Testis (tissue), 5 donors: ENCODE measurements at places on chromosomes 2 and 18.

DNA sequence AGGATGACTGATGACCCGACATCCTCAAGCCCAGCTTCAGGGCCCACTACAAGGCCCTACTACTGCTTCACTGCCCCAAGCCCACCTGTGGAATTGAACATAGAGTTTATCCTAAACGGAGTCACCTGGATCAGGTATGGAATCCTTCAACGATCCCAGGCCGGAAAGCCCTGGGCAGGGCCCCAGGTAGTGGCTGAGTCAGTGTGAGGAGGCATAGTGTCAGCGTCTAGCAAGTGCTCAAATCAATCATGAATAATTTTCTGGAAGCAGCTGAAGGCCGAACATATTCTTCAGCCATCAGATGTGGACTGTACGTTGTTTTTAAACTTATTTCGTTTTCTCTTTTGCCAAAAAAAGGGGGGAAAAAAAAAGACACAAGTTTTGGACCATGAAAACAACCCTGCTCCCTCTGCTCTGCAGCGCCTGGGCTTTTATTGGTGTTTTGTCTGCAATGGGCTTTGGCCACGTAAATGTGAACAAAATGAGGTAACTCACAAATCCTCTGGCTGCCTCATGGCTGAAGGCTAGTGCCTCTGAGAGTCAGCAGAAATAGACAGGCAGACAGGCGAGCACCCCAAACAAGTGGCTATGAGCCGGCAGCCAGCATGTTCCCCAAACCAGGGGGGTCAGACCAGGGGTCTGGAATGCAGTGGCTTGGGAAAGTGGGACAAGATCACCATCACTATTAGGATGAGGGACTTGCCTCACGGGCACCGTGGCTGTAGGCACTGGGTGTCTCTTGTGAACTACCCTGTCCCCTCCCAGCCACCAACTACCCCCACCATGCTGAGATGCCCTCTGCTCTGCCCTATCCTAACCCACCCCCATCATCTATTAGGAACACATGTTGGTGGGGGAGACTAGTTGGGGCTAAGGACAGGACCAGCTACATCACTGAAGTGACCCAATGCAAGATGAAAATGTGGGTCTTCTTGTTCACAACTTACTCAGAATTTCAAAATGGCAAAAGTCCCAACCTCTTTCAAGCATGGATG is 51.4 kb downstream of the TTC32 start:
- DNase-seq, result no peak

- no peak for DNase-seq
Observed at GRCh38 chr18:44651478-44651877, 29.2 kb upstream of the SETBP1 start.

- DNase-seq, result no peak
Observed at GRCh38 chr2:42435628-42436027, 58.2 kb downstream of the KCNG3 start.

DNA sequence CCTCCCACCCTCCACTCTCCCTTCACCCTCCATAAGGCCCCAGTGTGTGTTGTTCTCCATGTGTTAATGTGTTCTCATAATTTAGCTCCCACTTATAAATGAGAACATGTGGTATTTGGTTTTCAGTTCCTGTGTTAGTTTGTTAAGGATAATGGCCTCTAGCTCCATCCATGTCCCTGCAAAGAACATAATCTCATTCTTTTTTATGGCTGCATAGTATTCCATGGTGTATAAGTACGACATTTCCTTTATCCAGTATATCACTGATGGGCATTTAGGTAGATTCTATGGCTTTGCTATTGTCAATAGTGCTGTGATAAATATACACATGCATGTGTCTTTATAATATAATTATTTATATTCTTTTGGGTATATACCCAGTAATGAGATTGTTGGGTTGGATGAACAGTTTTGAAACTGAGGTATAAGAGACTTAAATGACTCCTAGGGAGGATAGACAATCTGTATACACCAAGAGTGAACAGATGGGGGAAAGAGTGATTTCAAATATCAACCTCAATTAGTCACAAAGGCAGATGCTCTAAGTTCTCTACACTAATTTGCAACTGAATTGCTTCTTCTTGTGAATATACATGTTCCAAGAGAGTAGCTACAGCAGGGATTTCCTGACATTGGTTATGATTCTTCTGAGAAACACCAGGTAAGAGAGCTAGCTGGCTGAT is 23.7 kb downstream of the CWC22 start:
- no peak for DNase-seq

DNA sequence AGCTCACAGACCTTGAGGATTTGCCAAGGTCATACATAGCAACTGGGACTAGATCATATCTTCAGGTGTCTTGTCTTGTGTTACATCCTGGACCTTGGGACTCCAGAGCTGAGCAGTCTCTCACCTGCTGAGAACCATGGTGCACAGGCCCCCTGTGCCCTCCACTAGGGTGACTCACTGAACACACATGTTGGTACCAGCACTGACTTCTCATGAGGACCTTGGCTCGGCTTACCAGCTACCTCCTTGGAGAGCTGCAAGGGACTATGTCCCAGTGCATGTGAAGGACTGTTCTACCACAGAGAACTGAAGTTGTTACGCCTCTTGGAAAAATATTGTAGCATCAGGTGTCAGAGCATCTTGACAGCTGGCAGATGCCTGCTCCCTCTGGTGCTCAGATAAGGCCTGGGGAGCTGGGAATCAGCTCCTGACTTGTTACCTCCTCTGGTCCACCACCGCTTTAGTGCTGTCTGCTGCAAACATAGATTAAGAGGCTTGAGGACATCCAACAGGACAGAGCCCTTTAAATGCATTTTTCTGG is 72.1 kb downstream of the WDSUB1 start:
- DNase-seq, result no peak

DNA sequence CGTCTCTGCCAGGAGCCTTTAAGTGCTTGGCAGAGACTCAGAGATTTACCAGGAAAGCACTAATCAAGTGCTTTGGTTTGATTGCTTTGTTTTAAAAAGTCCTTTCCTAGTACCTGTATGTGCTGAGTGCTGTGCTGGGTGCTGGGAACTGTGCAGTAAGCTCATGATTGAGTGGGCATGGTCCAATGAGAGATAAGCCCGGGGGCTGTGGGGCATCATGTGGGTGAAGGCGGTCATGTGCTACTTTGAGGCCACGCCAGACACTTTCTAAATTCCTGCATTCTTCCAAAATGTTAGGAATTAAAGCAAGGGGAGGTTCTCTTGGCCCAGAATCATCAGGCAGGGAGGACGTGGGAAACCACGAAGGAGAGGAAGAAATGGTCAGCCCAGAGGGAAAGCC is 109.0 kb downstream of the ACAA2 start:
- DNase-seq, result no peak

GRCh38 chr18:79511271-79511670 is 115.5 kb downstream of the NFATC1 start:
- DNase-seq, result peak; percentile 1
